ENCODE measurements at places on chromosomes 7 and 10.
A peak's percentile ranks its signal among the peaks of the same experiment; 100 is the strongest.

DNA sequence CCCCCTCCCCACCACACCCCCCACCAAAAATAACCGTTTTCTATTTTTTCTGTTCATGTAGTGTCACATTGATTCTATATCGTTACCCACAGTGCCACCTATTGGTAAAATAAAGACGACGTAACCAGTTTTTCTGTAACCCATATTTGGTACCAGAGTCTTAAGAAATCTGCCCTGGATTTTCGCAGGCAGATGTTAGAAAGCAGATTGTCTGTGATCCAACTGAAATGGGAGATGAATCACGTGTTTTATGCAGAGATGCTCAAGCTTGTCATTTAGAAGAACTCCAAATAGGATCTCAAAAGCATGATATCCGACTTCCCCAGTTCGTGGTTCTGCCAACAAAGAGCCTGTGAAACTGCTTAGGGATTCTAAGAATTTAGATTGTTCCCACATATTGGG is 261.1 kb upstream of the CSTF2T start:
- DNase-seq: peak; percentile 38

DNA sequence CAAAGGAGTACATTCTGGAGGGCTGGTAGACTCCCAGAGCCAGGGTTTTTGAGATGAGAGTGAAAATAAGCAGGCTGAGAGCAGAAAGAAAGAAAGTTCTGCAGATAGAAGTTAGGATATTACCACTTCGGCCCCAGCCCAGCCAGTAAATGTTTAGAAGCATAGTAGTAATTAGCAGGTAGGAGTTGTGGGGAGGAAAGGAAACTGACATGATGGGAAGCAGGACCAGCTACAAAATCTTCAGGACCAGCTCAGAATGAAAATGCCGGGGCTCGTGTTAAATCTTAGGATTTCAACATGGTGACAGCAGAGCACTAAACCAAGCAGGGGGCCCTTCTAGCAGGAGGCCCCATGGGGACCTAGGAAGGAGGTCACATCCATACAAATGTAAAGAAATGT is 28.7 kb downstream of the PRSS2 start:
- DNase-seq: no peak

- peak; percentile 9 for DNase-seq
Measured at GRCh38 chr10:93745408-93746065, 12.2 kb upstream of the LGI1 start.

GRCh38 chr10:104663563-104663962 is 22.5 kb downstream of the SORCS3 start:
- no peak for DNase-seq

GRCh38 chr10:9003122-9003521 is 948.6 kb downstream of the GATA3 start:
- no peak for DNase-seq

Measured in activated CD4-positive, alpha-beta T cell treated with anti-CD3 and anti-CD28 coated beads, Interleukin-10, Interleukin-2, amounts not matched to agents 100 ng/mL and 50 ng/mL, durations not matched to agents 16 hours and 8 hours (primary cell).